ENCODE measurements at places on chromosomes 1 and 21. TPM values are rescaled to one million over a fixed set of nuclear protein-coding genes. Genes with fewer than 3 reads are reported as not detected.

- no peak for DNase-seq
Observed at GRCh38 chr1:11990303-11991032, 10.2 kb downstream of the MFN2 start.

GRCh38 chr1:159869173-159869572 is 6.7 kb upstream of the VSIG8 start:
- DNase-seq: no peak

DNA sequence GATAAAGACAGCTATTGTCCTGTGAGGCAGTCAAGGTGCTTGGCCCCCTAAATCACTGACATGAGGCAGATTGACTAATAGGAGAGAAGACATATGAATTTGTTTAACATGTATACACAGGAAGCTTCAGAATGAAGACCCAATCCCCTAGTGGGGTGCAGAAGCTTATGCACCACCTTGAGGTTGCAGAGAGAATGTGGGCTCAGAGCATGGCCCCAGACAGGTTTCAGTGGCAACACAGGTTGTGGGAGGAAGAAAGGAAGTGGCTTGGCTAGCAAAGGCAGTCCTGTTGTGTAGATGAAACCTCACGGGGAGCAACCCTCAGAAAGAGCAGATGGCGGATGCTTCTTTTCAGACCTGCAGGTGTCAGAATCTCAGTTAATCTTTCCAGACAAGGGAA is 37.0 kb upstream of the PARP1 start:
- DNase-seq: no peak

GRCh38 chr1:85102479-85102878 is 54.2 kb upstream of the MCOLN3 start:
- no peak for DNase-seq

DNA sequence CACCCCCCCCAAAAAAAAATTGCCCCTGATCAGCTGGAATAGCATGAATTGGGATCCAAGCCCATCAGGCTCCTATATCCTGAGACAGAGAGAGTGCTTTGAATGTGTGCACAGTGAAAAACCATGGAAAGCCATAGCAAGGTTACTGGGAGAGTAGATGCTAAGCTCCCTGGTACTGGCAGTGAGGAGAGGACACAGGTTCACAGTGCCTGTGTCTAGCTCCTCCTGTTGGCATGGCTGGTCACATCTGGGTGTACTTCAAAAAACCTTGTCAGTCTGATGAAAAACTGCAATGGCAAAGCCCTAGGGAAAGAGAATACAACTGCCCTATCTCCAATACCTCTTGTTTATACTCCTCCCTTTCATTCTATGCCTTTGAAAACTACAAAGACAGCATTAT is 12.9 kb downstream of the COPA start:
- DNase-seq: no peak

CYP4B1 gene
- total RNA-seq: 14.1 TPM

HSD3B2 gene
- not detected for total RNA-seq

SLC9C2 gene
- 0.83 TPM for total RNA-seq

S100A3 gene
- total RNA-seq: not detected

DNA sequence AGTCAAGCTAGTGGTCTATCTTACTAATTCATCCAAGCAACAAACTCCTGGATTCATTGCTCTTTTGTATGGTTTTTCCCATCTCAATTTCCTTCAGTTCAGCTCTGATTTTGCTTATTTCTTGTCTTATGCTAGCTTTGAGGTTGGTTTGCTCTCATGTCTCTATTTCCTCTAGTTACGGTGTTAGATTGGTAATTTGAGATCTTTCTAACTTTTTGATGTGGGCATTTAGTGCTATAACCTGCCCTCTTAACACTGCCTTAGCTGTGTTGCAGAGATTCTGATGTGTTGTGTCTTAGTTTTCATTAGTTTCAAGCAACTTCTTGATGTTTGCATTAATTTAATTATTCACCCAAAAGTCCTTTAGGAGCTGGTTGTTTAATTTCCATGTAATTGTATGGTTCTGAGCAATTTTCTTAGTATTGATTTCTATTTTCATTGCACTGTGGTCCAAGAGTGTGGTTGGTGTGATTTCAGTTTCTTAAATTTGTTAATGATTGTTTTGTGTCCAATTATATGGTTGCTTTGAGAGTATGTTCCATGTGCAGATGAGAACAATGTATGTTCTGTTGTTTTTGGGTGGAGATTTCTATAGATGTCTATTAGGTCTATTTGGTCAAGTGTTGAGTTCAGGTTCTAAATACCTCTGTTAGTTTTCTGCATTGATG is 154.6 kb downstream of the PLPPR5 start:
- no peak for DNase-seq

GRCh38 chr1:61425040-61425439 is 299.9 kb downstream of the TM2D1 start:
- no peak for DNase-seq

GRCh38 chr21:42317826-42318746 is 2.9 kb upstream of the TFF3 start:
- no peak for DNase-seq

DNA sequence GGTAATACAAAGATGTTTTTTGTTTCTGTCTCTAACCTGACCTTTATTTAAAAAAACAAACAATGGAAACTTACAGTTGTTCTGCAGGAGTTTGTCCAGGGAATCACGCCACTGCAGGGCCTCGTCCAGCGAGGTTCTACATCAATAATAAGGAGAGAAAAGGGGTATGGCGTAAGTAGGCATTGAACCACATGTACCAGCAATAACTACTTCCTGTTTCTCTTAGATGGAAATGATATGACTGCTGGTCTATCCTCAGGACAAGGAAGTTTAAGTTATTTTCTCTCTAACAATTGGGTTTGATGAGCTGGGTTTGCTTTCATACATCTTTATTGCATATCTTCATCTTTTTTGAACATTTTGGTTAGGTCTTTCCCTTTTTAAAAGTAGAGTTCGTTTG is 40.9 kb downstream of the RGS5 start:
- DNase-seq: no peak

DNA sequence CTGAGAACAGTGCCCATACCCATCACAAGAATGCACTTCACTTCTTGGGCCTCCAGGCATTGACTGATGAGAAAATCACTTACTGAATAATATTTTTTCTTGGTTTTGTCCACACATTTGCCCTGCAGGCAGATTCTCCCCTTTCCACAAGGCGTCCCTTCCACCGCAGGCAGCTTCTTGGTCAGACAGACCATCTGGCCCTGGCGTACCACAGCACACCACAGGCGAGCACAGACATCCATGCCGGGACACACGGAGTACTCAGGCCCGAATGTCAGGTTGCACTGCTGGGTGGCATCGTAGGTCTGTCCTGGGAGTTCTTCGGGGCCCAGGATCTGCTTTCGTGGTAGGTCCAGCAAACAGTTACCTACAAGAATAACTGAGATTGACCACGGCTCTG is 32.5 kb downstream of the ADAMTS5 start:
- no peak for DNase-seq

GRCh38 chr1:44822131-44822701 is 13.9 kb downstream of the BTBD19 start:
- no peak for DNase-seq

RHOU gene
- total RNA-seq: 37.9 TPM

DNA sequence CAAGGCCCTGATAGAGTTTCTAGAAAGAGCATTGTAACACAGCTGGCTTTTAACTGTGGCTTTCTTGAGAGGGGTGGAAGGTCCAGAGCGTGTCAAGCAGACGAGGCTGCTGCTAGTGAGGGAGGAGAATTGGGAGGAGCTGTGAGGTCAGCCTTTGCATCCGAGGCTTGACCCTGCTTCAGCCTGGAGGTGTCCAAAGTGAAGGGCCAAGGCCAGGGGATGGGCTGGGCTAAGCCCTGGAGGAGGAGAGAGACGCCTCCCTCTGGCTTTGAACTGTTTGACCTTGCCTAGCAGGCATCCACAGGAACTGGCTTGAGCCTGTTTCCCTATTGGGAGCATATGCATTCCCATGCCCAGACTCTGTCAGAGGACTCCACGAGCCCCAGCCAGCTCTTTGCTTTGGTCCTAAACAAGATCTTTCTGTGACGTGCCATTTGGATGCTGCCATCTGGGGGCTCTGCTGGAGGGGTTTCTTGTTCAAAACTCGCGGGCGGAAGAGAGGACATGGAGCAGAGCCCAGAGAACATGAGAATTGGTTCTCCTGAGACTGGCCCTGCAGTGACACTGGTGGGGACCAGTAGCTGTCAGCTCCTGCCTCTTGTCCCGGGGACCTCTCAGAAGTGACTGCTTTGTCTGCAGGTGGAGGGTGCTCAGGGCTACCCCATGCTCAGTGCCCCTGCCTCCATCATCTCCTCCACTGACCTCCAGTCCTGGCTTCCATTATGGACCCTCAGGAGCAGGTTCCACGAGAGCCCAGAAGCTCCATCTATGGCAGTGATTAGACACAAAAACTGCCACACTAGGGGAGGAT is 5.5 kb downstream of the ACTRT2 start:
- no peak for DNase-seq

PFDN2 gene
- total RNA-seq: 23.5 TPM

DNA sequence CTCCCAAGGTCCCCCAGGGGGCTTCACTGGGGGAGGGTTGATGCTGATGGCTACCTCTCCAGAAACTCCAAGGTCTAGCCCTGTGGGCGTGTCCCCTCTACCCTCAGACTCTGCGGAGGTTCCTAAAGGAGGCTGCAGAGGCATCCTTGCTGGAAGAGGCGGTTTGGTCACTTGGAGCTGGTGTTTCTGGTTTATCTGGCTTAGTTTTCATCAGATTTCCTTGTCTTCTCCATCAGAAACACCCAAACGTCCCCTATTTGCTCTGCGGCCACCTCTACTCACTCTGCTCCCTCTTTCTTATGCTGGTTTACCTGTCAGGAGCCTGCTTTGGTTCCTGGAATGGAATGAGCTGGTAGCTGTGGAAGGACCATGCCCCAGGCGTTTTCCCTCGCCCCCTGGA is 2.5 kb downstream of the PKP1 start:
- DNase-seq: no peak

FLG2 gene
- total RNA-seq: not detected

GRCh38 chr21:41373253-41373652 is 11.4 kb downstream of the MX2 start:
- no peak for DNase-seq

DAB1 gene
- total RNA-seq: 5.9 TPM

DNA sequence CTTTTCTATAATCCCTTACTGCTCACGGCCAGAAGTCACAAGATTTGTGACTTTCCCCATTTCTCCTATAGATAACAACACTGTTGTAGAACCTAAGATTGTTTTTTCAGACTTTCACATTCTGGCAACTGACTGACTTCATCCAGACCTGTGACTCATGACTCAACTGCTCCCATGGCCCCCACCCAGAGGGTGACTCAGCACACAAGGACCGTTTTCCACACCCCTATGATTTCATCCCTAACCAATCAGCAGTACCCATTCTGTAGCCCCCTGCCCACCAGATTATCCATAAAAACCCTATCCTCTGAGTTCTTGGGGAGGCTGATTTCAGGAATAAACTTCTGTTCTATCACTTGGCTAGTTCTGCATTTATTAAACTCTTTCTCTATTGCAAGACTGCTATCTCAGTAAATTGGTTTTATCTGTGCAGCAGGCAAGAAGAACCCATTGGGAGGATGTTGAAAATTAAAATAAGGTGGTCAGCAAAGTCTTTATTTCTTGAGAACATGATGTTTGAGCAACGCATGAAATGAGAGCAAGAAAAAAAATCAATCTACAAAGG is 79.7 kb downstream of the NGF start:
- DNase-seq: no peak

DNA sequence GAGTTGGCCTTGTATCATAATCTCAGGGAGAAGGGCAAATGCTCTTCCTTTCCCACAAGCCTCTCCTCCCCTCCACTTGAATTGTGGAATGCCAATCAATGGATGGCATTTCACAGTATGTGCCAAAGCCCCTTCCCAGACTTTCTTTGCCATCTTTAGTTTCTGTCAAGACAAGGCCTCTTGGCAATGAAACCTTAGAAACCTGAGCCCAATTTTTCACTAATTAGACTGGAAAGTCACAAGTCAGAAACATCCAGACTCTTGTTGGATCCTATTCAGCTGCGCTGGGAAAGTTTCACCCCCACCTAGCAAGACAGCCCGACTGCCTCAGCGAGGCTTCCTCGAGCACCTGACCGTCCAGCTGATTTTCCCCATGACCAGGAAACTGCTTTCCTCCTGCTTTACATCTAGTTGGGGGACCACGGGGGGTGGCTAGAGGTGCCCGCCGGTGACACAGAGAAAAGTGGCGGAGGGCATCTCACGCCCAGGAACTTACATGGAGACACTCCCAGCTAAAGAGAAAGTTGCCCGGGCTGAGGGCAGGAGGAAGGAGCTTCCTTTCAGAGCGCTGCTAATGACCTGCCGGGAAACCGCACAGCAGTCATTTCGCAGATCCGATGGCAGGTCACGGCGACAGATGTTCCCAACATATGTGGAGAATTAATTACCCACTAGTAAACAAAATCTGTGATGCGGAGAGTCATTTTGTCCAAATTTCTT is 302.6 kb upstream of the RRP15 start:
- no peak for DNase-seq

ZBTB8A gene
- total RNA-seq: 42.2 TPM

LCA5L gene
- 4.1 TPM for total RNA-seq

TSSK3 gene
- 0.35 TPM for total RNA-seq

DNA sequence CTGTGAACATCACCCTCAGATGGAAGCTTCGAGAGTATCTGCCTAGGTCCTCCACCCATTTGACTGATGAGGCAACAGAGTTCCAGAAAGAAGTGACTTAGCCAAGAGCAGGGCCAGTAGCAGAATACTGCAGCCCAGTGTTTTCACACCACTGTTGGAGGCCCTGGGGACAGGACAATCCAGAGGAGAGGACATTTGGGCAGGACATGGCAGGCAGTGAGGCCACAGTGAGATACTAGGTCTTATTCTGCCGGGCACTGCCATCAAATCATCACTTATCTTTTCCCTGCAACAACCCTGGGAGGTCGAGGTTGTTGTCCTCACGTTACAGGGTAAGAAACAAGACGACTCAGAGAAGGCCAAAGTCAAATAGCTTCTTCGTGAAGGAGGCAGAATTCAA is 5.5 kb upstream of the FOXO6 start:
- DNase-seq: no peak

SPRR2F gene
- total RNA-seq: 2.8 TPM

DNA sequence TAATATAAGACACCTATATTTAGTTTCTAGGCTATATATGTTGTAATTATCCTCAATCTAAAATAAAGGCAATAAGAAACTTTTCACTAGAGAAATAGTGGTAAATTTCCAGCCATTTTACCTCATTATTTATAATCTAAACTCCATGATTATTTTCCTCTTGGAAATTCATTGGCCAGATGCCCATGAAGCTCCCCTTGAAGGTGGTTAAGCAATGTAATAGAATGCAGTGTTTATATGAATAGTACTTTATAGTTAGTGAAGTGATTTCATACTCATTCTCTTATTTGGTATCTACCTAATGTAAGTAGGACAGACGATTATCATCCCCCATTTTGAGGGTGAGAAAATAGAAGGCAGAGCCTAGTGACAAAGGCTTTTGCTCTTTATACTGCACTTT is 26.5 kb downstream of the NFYC start:
- DNase-seq: no peak

DNA sequence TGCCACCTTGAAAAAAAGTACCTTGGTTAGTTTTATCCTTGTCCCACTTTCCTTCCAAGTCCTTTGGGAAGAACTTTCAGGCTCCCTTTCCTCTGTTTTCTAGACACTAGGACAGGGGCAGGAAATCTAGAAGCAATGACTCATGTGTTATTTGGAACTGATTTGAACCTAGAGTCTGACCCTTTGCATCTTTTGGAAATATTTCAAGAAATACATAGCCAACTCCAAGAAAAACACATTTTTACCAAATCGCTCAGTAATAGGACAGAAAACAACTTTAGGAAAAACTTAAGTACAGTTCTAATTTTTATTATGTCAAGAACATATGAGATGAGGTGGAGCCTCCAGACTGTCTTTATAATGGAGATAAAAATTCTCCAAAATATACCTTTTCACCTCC is 292.4 kb downstream of the PTBP2 start:
- DNase-seq: no peak

GRCh38 chr1:233897325-233898162 is 6.9 kb upstream of the SLC35F3 start:
- DNase-seq: no peak

Data from uterus (tissue), 4 donors.